GM18507 (cell line): ENCODE measurements at places on chromosomes 6 and 20.

DNA sequence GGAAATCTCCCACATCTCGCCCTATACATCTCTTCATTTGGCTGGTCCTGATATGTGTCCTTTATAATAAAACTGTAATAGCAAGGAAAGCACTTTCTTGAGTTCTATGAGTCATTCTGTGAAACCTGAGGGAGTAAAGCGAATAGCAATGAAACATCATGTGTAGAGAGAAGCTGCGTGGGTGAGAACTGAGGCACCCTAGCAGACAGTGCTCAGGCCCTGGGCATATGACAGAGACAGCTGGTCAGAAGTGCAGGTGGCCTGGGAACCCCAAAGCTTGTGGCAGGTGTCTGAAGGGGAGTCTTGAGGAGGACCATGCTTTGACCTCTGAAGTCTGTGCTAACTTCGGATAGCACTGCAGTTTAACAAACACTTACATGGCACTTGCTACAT is 1.3 kb upstream of the BLOC1S5 start:
- DNase-seq, result no peak

DNA sequence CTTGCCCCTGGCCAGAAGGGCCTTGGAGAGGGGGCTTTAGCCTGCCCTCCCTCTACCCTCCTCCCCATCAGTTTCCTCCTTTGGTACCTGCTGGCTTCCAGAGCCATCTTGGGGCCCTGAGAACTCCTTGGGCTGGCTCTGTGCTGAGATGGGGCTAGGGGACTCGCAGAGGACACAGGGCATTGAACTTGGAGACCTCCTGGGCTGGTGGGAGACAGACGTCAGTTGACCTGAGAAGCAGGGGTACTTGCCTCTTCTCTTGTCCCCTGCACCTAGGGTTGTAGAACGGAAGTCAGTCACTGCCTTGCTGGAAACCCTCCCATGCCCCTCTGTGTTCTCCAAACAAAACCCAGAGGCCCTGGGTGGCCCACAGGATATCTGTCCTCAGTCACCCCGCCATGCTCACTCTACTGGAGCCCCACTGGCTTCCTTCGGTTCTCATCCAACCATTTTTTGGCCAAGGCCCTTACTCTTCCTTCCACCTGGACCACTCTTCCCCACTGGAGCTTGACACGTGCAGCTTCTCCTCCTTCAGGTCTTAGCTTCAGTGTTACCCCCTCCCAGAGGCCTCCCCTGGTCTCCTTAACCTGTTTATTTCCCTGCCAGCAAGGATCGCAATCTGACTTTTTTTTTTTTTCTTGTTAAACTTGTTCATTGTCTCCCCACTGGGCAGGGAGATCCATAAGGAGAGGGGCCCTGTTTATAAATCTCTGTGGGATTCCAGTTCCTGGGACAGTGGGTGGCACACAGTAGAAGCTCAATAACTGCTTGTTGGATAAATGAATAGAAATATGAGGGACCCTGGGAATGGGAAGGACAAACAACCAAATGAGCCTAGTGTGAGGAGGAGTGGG is 971 bp downstream of the RBCK1 start:
- no peak for DNase-seq

GRCh38 chr6:26543953-26544352 is 5.8 kb downstream of the HMGN4 start:
- DNase-seq, result no peak

GRCh38 chr6:106666282-106667021 is 37.1 kb downstream of the QRSL1 start:
- DNase-seq, result peak; percentile 5

DNA sequence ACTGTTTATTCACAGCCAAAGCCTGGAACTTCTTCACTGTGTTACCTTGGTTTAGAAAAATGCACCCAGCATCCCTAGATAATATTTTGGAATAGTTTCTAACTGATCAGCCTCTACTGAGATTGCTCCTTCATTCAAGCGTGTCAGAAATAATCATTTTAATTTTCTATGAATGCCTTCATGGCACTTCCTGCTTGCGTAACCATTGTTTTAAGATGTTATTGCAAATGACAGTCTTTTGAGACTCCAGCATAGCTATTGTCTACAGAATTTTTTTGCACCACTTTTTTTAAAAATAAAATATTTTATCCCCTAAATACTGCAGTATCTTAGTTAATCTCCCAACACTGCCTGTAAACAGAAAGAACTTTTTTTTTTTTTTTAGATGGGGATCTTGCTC is 213.1 kb downstream of the PHACTR1 start:
- DNase-seq, result no peak

GRCh38 chr6:31874836-31875572 is 3.8 kb downstream of the SLC44A4 start:
- DNase-seq, result no peak

DNA sequence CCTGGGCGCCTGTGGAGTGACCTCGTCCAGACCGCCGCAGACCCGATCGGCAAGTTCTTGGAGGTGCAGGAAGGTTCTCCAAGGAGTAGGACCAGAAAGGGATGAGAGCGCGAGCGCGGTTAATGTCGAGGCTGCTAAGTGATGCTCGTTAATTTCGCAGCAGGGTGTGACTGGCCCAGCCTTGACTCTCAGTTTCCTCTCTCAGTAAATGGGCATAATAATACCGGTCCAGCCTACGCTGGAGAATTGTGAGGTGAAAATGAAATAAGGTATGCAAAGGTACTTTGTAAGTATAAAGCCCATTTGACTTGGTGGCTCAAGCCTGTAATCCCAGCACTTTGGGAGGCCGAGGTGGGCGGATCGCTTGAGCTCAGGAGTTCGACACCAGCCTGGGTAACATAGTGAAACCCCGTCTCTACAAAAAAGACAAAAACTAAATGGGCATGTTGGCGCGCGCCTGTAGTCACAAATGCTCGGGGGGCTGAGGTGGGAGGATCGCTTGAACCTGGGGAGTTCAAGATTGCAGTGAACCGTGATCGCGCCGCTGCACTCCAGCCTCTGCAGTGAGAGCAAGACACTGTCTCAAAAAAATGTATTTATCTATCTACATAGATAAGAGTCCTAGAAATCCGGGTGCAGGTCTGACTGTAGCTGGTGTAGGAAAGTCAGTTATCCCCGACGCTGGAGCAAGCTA is 634 bp upstream of the BTBD9 start:
- DNase-seq, result no peak

DNA sequence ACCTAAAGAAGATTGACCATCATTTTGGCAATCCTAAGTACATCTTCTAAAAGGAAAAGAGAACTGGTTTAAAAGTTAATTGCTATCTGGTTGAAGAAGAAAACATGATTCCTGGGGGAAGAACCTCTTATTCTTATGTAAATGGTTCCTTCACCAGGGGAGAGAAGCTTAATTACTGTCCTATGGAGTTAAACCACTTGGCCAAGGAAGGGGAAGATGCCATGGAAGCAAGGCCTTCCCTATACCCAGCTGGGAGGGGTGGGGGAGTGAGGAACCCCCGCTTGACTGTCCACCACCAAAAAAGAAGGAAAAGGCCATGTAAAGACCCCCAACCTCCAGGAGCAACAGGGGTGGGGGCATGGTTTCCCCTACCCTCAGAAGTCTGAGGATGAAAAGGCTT is 962.1 kb downstream of the GRIK2 start:
- DNase-seq, result no peak

- no peak for DNase-seq
These were observed 114.8 kb downstream of the MOXD1 start for GRCh38 chr6:132286298-132287019.

DNA sequence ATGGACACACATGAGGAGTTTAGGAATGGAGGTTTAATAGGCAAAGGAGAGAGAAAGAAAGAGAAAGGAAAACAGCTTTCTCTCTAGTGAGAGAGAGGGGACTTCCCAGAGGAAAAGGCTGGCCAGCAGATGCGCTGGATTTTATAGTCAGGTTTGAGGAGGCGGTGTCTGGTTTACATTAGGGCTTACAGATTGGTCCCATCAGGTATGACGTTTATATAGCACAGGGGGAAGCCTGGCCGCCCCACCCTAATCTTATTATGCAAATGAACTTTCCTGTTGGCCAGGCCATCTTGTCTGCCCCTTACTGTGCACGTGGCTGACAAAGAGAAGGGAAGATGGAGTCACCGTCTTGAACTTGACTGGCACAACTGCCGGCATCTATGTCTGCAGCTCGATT is 86.6 kb upstream of the QKI start:
- DNase-seq, result no peak

- no peak for DNase-seq
These were observed 63.7 kb downstream of the CTNNBL1 start for GRCh38 chr20:37757550-37757949.

- DNase-seq, result no peak
These were observed 31.1 kb upstream of the ENPP4 start for GRCh38 chr6:46098678-46099077.

DNA sequence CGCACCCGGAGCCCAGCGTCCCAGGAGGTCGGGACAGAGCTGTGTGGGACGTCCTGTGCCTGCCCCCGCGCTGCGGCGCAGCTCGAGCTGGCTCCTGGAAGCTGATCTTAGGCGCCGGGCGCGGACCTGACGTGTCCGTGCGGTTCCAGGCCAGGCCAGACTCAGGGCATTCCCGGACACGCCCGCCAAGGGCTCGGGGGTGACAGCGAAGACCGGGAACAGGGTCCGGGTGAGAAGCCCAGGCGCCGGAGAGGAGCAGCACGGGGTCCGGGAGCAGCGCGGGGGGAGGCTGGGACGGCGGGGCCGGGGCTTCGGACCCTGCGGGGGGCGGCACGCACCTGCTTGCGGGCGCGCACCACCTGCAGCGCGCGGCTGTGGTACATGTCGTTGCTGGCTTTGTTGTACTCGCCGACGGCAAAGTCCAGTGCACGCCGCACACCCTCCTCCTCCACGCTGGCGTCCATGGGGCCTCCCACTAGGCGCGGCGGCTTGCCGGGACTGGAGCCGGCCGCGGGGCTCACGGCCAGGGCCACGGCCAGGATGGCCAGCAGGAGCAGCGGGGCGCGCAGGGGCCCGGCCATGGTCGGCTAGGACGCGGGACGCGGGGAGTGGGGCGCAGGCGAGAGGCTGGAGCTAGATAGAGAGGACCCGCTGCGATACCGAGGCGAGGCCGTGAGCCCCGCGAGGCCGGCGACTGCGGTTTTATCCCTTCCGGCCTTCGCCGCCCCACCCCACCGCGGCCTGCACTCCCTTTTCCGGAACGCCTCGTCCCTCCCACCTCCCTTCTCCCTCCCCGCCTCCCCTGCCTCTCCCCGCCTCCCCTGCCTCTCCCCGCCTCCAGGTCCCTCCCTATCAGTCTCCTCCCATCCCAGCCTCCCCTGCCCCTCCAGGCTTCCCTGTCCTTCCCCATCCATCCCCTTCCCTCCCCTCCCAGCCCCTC is at the start of gene CST3:
Gene CST3, minus strand, starts transcription at position 674 of the 940 bp plus-strand sequence. Its CDS starts 93 bp downstream, at position 581.
- peak; percentile 71 for DNase-seq

- DNase-seq, result no peak
These were observed 166.4 kb upstream of the PRND start for GRCh38 chr20:4555188-4555890.

DNA sequence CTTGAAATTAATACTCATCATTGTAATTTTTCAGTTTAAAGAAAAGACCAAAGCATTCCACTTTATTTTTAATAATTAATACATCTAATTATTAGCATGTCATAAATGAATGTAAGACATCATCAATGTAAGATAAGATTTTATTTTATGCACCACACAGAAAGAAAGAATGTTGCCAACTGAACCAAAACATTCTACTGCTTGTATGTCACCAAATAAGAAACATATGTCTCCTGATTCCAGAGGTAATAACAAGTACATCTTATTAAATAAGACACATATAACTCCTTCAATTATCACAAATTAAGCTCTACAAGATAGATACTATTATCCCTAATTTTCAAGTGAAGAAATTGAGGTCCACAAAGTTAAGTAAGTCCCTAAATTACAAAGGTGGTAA is 189.5 kb downstream of the GMDS start:
- DNase-seq, result no peak
